ENCODE measurements at places on chromosomes 7 and 10. TPM values are rescaled to one million over a fixed set of nuclear protein-coding genes. Genes with fewer than 3 reads are reported as not detected.

PDE1C gene
- 1.0 TPM for polyA plus RNA-seq

SPDYE2 gene
- 0.03 TPM for polyA plus RNA-seq

APBB1IP gene
- 24.3 TPM for polyA plus RNA-seq

HOXA1 gene
- polyA plus RNA-seq, result 0.51 TPM

SVOPL gene
- not detected for polyA plus RNA-seq

ZNF37A gene
- 9.9 TPM for polyA plus RNA-seq

GNAT3 gene
- 0.06 TPM for polyA plus RNA-seq

FAM185A gene
- 4.3 TPM for polyA plus RNA-seq

ANKRD22 gene
- polyA plus RNA-seq, result 3.2 TPM

GIMAP5 gene
- polyA plus RNA-seq, result 42.8 TPM

CYP26C1 gene
- polyA plus RNA-seq, result not detected

CYP3A5 gene
- 9.8 TPM for polyA plus RNA-seq

LRRC18 gene
- not detected for polyA plus RNA-seq

ANK3 gene
- polyA plus RNA-seq, result 5.1 TPM

ADIRF gene
- 1,031 TPM for polyA plus RNA-seq

FRMPD2 gene
- not detected for polyA plus RNA-seq

SLC29A4 gene
- 39.1 TPM for polyA plus RNA-seq

CCDC172 gene
- not detected for polyA plus RNA-seq

FKBP6 gene
- polyA plus RNA-seq, result not detected

FAM25G gene
- polyA plus RNA-seq, result not detected

GDF2 gene
- not detected for polyA plus RNA-seq

SMIM30 gene
- 31.8 TPM for polyA plus RNA-seq

PRF1 gene
- 0.43 TPM for polyA plus RNA-seq

PNLIP gene
- polyA plus RNA-seq, result 1.4 TPM

MACC1 gene
- 2.7 TPM for polyA plus RNA-seq

CYP2W1 gene
- 0.06 TPM for polyA plus RNA-seq
